ENCODE measurements at places on chromosomes 4 and X.

DNA sequence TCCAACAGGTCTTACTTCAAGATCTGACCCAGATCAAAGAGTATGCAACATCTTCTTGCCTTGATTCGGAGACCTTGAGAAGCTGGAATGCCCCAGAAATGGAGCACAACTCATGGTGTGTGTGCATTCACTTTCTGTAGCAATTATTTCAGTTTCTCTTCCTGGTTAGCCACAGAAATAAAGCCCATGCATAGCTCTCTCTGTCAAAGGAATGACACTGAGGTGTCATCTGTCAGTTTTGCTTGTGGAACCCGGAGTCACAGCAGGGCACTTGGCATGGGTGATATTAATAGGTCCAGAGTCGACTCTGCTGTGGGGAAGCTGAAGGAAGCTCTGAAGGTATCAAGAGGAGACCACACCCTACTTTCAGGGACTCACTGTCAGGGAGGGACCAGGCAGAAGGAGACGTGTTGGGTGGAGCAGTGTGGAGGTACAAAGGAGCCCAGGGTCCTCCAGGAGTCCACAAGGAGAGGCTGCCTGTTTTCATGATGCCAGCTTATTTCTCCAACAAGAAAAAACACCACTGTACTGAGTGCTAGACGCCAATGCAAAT is 10.7 kb downstream of the CLNK start:
- DNase-seq, result no peak

DNA sequence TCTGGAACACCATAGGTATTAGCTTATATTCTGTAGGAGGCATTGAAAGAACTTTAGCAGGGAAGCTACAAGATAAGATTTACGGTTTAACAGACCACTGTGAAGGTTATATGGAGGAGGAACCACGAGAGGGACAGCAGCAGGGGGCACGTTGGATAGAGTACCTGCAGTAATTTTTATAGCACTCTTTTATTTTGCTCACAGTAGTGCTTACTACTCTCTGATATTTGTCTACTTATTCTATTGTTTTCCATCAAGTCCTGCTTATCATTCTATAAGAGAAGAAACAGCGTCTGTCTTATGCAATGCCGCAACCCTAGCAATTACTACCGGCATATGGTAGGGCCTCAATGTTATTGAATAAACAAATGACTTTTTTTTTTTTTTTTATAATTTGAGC is 122.5 kb downstream of the PCDH7 start:
- DNase-seq, result no peak

DNA sequence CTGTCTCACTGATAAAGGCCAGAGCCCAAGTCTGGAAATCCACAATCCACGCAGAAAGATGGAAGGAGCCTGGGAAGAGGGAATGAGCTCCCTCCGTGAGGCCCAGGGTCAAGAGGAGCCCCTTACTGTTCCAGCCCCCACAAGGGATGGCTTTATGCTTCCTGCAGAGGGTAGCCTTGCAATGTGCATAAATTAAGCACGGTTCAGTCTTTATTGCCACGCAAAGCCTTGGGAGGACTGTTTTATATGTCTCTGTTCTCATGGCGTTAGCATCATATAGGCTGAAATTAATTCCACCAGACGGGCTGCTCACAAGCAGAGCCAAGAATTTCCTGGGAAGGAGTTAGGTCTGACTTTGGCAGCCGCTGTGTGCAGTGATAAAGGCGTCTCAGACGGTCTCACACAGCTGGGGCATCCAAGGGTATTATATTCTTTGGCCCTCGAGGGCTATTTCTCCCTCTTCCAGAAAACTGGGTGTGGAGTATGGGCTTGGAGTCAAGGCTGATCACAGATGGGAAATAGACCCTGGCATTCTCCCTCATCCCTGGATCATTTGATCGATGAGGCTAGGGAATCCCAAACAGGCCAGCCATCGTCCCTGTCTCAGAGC is 38.5 kb downstream of the CYTL1 start:
- no peak for DNase-seq

- no peak for DNase-seq
Measured at GRCh38 chr4:4446434-4446833, 59.5 kb downstream of the NSG1 start.

DNA sequence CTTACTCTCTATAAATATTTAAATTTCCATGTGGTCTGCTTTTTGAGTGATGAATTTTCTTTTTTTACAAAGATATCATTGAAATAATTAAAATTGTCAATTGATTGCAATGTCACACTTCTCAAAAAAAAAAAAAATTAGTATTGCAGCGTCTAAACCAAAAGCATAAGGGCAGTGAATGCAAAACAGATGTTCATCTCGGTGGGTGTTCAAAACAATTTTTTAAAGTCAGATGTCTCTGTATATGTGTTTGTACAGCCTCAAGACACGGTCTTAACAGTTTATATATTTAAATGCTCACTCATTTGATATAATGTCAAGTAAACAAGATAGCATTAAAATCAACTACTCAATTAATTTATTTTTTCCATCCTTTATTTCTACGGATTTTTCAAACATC is 52.3 kb downstream of the PALLD start:
- no peak for DNase-seq

DNA sequence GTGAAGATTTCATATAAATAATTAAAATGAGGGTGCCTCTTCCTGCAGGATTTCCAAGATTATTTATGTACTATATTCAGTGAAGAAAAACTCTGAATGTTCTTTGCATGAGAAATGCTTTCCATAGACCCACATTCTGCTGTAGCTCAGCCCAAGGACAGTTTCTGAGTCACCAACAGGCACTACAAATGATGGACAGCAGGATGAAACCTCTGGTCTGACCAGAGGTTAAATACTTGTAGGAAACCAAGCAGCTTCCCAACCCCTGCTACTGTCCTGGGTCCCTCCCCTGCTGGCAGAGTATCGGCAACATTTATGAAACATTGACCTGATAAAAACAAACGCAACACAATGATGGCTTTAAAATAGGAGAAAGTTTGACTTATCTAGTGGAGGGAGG is 73.1 kb downstream of the CXXC4 start:
- DNase-seq, result no peak

DNA sequence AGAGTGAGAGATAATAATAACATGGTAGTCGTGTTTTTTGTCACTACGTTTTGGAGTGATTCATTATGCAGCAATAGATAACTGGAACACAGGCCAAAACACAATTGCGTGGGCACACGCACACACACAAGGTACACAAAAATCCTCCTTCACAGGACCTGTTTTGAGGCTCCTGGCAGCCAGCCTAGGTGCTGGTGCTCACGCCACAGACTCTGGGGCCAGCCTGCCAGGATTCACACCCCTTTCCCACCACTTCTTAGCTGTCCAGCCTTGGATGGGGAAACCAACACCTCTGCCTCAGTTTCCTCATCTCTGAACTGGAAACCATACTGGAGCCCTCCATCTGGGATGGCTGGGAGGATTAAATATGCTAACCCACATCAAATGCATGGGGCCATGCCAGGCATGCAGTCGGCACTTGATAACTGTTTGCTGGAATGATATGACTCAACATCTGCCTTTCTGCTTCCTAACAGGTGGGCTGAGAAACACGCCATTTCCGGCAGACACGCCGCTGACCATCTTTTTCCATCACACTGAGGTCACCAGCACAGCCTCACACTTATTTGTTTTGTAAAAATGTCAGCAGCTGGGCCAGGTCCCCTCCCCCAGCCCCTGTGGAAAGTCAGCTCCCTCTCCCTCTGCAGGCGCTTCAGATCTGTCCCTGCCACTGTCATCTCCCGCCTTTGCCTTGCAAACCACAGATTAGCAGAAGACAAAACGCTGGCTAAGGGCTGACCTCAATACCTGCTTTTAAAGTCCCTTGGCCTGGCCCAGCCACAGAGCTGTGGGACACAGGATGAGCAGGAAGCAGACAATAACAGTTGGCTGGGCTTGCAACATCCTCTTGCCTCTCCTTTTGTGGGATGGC is 237.5 kb downstream of the BCOR start:
- peak; percentile 77 for DNase-seq

- no peak for DNase-seq
Measured at GRCh38 chr4:99091216-99091575, 2.6 kb upstream of the ADH5 start.

DNA sequence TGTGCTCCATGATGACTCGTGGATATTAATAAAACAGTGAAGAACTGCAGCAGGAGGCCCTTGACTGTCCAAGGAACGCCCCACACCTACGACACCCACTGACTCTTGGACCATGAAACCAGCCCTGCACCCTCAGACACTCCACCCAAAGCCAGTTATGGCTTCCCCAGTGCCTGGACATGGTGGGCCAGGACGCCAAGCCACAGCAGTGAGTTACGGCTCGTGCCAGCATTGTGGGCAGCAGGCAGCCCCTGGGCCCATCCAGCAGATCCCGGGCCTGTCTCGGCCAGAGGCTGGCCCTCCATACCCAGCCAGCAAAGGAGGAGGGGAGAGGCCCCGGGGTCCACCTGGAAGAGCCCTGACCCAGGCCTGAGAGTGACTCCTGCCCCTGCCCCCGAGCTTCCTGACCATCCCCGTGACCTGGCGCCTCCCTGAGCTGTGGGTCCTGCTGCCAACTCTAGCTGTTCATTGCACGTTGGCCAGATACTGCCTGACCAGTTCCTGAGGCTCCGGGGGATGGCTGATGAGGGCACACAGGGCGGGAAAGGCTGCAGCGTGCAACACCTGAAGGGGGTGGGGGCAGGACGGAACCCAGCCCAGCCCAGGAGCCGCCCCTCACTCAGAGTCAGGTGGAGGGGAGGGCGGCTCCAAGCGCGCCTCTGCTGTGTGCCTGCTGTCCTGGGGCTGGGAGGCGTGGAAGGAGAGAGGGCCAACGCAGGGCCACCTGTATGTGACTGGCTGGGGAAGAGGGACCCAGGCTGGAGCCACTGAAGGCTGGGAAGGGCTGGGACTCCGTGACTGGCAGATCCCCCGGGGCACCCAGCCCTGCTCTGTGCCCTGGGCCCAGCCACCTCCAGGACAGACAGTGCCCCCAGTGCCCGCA is 739 bp downstream of the SLC49A3 start:
- no peak for DNase-seq

GRCh38 chrX:22118161-22118830 is 86.2 kb downstream of the PHEX start:
- no peak for DNase-seq

DNA sequence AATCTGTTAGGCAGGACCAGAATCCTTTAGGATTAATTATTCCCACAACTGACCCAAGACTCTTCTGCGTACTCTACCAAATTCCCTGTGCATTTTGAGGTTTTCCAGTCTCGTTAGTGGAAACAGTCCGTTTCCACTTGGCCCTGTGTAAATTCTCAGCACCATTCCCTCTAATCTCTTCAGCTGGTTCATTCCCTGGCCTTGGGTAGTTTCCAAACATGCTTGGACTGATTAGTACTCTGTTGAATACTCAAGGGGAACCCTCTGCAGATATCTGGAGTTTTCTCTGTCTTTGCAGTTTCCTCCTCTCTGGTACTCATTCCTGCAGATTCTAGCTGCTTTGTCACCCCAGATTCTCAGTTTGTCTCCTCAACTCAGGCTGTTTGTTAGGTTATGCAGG is 80.4 kb downstream of the ZFX start:
- DNase-seq, result no peak

- no peak for DNase-seq
Measured at GRCh38 chr4:160129439-160129838, 1026.6 kb downstream of the RAPGEF2 start.

DNA sequence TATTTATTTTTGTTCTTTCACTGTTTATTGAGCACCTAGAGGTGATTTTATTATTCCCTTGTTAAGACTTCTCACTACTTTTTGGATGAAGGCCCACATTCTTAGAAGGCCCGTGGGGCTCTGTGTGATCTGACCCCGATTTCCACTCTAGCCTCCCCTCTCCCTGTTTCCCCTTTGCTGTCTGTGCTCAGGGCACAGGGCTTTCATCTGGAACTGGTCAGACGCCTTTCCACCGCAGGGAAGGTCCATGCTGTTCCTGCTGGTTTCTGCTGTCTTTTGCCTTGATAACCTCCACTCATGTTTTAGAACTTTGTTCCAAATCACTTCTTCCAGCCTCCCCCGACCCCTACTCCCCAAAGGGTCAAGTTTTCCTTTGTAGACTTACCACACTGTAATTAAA is 31.3 kb upstream of the ANAPC4 start:
- no peak for DNase-seq

- no peak for DNase-seq
Measured at GRCh38 chr4:14218641-14219040, 591.1 kb upstream of the BOD1L1 start.

DNA sequence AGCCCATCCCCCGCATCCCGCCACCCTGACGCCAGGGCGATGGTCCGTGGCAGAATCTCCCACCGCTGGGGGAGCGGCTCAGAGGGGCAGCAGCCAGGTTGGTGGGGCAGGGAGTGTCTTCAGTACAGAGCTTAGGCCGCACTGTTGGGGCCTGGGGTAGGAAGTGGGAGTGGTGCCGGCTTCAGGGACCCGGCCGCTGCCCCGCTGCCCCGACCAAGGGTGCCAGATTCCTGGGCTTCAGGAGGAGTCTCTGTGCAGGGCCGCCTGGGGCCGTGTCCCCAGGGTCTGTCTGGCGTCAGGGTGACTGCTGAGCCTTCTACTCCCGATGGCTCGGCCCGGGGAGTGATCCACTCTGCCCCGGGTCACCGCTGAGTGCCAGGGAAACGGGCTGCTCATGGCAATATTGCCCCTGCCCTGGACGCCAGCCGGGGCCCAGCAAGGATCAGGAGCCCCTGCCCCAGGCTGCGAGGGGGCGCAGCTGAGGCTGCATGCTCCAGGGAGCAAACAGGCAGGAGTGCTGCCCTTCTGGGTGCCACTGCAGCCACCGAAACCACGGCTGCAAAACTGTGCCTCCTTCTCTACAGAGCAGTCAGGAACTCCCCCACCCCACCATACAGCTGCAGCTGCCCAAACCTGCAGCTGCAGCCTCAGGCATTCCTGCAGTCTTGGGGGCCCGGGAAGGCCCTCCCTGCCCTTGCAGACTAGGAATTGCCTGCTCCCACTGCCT is 1206.1 kb downstream of the ARAP2 start:
- DNase-seq, result no peak

DNA sequence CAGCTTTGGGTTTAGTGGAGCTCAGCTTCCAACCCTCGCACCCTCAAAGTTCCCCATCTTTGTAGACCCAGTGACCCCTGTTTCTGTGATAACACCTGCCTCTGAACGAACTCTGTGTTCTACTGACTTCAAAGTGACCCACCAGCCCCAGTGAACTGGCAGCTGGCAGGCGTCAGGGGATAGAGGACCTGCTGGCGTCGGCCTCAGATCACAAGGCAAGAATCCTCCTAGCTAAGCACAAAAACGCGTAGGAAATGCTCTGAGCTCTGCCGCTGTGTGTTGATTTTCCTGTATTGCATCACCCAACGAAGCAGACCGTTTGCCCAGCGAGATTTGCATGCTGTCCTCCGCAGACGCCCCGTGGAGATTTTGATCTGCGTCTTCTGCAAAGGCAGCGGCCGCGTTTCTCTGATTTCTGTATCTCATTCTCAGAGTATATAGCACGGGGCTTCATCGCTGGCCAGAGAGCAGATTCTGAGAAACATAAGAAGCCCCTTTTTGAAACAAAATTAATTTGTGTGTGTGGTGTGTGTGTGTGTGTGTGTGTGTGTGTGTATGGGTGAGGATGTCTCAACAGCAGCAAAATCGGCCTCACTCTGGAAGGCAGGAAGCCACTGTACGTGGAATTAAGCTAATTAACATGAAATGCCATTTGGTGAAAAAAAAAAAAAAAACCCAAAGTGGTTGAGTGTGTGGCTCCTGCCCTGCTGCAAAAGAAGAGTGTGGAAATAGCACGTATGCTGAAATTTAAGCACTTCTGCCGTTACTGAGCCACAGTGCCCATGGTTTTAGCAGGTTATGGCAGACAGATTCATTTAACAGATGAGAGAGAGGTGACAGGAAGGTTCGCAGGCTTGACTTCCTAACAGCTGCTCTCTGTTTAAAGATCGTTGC is 29.2 kb upstream of the ASMTL start:
- DNase-seq, result peak; percentile 93

Measured in natural killer cell treated with Interleukin-12 subunit alpha and Interleukin-12 subunit beta and Interleukin-15 and Interleukin-18, amount 100 ng/mL, for 72 hours (primary cell).